ENCODE measurements at places on chromosomes 13 and 19. TPM values are rescaled to one million over a fixed set of nuclear protein-coding genes. Genes with fewer than 3 reads are reported as not detected.

PLPPR2 gene
- 10.4 TPM for total RNA-seq

SYNGR4 gene
- not detected for total RNA-seq

- peaks cover 18% of the 10 kb centered on the region for H3K27me3 ChIP-seq
- DNase-seq, result no peak
- peak overlapping the region; percentile 19 for H3K4me3 ChIP-seq
- H3K36me3 ChIP-seq, result no peaks in the 10 kb centered on the region
- peaks cover 23% of the 10 kb centered on the region for H3K4me1 ChIP-seq
- H3K27ac ChIP-seq, result no peak overlapping the region
Observed at GRCh38 chr19:13866463-13867046, 10.4 kb upstream of the NANOS3 start.

DNA sequence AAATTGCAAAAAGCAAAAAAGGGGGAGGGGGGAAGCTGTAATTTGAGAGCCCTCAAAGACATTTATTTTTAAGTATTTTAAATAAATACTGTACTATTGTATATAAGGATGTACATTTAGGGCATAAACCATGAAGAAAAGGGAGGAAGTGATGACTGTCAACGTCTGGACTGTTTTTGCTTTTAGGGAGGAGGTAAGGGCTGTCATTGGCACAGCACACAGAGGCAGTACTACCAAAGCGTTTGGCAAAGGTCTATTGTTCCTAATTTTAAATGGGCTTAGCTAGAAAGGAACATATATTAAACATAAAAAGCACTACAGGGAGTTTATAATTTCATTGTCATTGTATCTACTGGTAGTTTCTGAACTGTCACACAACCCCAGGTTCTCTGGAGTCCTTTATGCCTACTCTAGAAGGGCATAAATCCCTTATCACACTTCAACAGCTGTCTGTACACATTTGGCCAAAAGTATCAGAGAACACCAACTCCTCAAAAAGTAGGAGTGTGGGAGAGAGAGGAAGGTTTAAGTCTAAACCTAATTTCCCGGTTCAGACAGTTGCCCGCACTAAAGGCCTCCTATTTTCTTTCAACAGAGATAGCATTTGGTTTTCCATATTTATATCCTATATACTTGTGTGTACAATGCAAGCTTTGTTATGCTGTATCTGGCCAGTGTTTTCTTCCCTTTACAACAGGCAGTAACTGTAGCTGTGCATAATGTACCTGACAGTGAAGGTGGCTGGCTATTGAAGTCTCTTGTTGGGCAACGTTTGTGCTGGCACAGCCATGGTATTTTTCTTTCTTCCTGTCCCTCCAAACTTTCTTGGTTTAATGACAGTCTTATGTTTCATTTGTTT lies 406.2 kb downstream of the KLF5 start:
- no peaks in the 10 kb centered on the region for H3K36me3 ChIP-seq
- H3K4me3 ChIP-seq, result no peak overlapping the region
- no peak overlapping the region for H3K27ac ChIP-seq
- H3K27me3 ChIP-seq, result no peaks in the 10 kb centered on the region
- H3K4me1 ChIP-seq, result no peaks in the 10 kb centered on the region

GRCh38 chr13:27137759-27138158 lies 33.9 kb downstream of the USP12 start:
- H3K27me3 ChIP-seq, result no peaks in the 10 kb centered on the region
- H3K36me3 ChIP-seq, result peaks cover 5% of the 10 kb centered on the region
- H3K4me3 ChIP-seq, result no peak overlapping the region
- DNase-seq, result no peak
- H3K4me1 ChIP-seq, result peaks cover 14% of the 10 kb centered on the region

Measured in CD4-positive, CD25-positive, alpha-beta regulatory T cell (primary cell).